Activated CD4-positive, alpha-beta T cell treated with anti-CD3 and anti-CD28 coated beads for 1 hour (primary cell): ENCODE measurements at places on chromosomes 12 and 14.

DNA sequence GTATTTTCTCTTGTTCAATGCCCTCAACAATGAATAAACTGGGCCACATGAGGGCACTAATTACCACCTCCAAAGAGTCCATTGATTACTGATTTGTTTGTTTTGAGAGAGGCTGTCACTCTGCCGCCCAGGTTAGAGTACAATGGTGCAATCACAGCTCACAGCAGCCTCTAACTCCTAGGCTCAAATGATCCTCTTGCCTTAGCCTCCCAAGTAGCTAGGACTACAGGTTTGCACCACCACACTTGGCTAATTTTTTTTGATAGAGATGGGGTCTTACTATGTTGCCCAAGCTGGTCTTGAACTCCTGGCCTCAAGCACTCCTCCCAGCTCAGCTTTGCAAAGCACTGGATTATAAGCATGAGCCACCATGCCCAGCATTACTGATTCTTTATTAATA is 28.3 kb upstream of the SYCP3 start:
- no peak for DNase-seq

- DNase-seq: no peak
These were observed 302.5 kb downstream of the NUAK1 start for GRCh38 chr12:105836242-105836622.

DNA sequence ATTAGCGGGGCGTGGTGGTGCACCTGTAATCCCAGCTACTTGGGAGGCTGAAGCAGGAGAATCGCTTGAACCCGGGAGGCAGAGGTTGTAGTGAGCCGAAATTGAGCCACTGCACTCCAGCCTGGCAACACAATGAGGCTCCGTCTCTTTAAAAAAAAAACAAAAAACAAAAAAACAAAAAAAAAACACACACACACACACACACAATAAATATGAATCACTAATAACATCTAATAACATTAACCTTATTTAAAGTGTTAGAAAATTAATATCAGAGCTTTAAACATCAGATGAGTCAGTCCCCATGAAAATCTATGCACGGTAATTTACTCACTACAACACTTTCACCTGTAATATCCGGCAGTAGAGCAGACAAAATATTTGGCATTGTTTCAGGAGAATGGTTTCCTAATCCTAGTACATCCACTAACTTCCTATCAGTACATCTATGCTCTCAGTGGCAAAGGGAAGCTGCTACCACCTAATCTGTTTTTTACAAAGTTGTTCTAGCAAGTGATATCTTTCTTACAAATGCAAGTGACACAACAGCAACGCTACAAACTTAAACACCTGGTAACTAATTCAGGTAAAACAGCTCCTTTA is 36.2 kb downstream of the MED13L start:
- DNase-seq: no peak

- DNase-seq: no peak
These were observed 8.0 kb upstream of the NRXN3 start for GRCh38 chr14:78162202-78162601.

DNA sequence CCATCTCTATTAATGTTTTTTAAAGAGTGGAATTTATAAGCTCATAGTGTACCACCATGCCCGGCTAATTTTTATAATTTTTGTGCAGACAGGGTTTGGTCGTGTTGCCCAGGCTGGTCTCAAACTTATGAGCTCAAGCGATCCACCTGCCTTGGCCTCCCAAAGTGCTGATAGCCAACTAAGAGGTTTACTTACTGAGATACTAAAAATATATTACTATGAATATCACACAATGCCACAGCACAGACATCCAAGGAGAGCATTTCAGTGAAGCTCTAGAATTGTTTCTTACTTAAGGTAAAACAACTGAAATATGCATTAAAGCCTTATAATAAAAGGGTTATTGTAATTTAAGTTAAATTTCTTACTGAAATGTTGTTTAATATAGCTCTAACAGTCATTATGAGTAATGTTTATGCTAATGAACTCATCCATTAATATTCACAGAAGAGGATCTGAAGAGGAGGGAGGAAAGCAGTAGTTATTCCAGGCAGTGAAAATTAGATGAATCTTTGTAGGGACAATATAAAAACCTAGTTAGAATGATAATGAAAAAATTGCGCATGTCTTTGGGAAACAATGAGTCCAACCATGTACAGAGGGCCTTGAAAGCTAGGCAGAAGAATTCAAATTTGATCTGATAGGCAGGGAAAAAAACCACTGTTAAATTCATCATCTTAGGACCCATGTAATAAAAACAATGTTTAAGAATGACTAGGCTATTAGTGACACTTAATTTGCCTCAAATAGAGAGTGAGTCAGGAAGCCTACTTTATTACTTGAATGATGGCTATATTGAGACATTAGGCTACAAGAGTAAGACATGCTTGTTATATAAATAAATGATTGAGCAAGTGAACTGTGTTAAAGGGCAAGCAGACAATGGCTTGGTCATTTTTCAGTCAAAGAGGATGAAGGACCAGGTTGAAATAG is 99.2 kb downstream of the SLC41A2 start:
- no peak for DNase-seq

GRCh38 chr12:124544311-124544970 is 23.0 kb downstream of the NCOR2 start:
- no peak for DNase-seq

DNA sequence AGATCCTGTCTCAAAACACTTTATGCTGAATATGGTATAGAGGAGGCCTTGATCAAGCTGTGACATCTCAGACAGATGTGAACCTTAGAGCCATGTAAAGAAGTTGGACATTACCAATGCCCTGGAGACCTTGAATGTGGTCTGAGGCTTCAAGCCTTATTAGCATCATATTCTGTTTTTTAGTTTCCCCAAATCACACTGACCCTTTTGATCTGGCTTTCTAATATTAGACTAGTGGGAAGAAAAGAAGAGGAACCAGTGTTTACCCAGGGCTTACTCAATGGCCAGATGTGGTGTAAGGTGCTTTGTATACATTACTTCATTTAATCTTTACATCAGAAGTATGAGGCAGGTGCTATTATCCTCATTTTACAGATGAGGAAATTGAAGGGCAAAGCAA is 10.6 kb upstream of the TBPL2 start:
- no peak for DNase-seq

- DNase-seq: no peak
These were observed 151.5 kb upstream of the MGAT4C start for GRCh38 chr12:86407620-86408208.

GRCh38 chr12:3607039-3607720 is 116.2 kb downstream of the PRMT8 start:
- DNase-seq: no peak

DNA sequence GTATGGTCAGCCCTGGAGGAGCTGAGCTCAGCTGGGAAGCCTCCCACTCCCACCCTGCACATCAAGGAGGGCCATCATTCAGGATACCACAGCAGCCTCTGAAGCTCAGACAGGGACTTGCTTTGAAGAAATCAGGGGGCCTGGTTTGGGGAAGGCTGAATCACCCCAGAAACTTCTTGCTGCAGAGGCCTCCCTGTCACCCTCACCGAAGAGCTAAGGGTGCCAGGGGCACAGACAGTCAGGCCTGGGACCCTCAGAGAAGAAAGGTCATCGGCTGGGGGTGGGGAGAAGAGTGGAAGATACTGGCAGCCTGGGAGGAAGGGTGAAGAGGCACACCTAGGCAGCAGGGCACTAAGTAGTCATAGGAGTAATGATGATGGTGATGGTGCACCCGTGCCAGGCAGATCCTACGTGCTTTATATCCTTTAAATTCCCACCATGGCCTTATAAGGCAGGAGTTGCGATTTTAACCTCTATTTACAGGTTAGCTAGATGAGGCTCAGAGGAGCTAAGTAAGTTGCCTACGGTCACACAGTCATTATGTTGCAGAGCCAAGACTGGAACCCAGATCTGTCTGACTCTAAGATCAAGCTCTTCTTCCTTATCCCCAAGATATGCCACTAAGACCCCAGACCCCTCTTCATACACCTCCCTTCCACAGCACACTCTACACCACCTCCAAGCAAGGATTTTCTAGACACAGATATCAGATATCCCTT is 28.5 kb upstream of the PNMA1 start:
- no peak for DNase-seq

GRCh38 chr12:54564768-54565167 is 15.4 kb downstream of the PDE1B start:
- DNase-seq: no peak

GRCh38 chr14:98140862-98141530 is 1131.0 kb downstream of the BCL11B start:
- no peak for DNase-seq

DNA sequence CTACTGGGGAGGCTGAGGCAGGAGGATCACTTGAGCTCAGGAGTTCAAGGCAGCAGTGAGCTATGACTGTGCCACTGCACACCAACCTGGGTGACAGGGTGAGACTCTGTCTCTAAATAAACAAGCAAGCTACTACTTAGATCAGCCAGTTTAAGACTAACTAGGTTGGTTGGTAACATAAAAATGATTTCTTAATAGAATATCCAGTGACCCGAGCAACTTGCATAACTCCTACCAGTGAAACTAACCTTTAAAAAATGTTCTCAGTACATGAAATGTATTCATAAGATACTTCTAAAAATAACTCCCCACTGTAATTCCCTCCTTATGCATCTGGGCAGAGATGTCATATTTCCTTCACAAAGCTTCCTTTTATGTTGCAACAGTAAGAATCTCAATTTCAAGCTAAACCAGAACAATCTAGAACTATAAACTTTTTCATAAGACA is 15.9 kb downstream of the TAOK3 start:
- no peak for DNase-seq

GRCh38 chr14:90599748-90600507 is 203.1 kb downstream of the CALM1 start:
- DNase-seq: no peak

DNA sequence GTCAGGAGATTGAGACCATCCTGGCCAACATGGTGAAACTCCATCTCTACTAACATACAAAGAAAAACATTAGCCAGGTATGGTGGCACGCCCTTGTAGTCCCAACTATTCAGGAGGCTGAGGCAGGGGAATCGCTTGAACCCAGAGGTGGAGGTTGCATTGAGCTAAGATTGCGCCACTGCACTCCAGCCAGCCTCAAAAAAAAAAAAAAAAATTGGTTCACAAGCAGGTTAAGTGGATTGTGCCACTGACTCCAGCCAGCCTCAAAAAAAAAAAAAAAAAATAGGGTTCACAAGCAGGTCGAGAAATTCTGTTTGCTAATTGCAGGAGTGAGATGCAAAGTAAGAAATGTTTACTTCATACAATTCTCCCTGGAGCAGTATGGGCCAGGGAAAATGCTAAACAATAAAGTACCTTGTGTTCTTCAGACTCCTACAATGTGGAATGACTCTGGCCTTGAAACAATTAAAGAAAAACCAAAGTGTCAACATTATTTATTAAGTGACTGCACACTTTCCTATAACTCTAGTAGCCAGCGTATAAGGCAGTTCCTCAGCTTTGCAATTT is 6.1 kb downstream of the EDDM3B start:
- no peak for DNase-seq

- DNase-seq: no peak
These were observed 1124.6 kb downstream of the AACS start for GRCh38 chr12:126189856-126190255.

DNA sequence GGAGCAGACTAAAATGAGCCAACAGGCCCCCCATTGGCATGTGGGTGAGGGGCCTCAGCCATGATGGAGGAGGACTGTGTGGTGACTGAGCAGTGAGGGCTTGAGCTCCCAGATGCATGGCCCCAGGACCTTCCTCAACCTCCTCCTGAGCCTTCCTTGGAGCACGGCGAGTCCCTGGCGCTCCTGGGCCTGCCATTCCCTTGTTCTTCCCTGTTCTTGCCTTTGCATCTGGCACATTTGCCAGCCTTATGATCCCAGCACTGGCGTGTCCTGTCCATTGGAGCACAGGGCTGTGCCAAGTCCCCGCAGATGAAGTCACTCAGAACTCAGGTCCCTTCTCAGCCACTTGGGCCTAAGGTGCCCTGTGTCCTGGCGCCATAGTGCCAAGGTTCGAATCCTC is 40.3 kb upstream of the MEG3 start:
- DNase-seq: no peak

- peak; percentile 18 for DNase-seq
These were observed 32.9 kb downstream of the ZFYVE21 start for GRCh38 chr14:103748534-103748857.

DNA sequence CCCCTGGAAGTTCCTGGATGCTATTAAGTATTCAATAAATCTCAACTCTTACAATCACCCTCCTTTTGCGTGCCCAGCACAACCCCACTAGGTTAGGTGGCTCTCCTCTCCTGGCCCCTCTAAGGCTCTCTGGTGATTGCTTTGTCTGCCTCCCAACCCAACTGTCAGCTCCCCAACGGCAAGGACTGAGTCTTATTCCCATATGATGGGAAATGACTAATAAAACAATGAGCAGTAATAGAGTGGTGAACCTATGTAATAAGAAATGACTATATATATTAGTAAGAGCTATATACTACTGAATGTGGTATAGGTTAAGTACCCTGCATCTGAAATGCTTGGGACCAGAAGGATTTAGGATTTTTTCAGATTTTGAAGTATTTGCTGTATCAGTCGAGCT is 8.1 kb downstream of the APPL2 start:
- no peak for DNase-seq

- no peak for DNase-seq
These were observed 25.8 kb upstream of the STRAP start for GRCh38 chr12:15856097-15856982.

- DNase-seq: no peak
These were observed 129.2 kb upstream of the ARHGAP5 start for GRCh38 chr14:31947680-31948595.

GRCh38 chr12:5631497-5631896 is 199.6 kb downstream of the NTF3 start:
- no peak for DNase-seq
